ENCODE measurements at places on chromosomes 4 and X. TPM values are rescaled to one million over a fixed set of nuclear protein-coding genes. Genes with fewer than 3 reads are reported as not detected.

RPS6KA6 gene
- not detected for total RNA-seq

CXXC4 gene
- not detected for total RNA-seq

MAOB gene
- not detected for total RNA-seq

EREG gene
- total RNA-seq, result not detected

SYP gene
- total RNA-seq, result 1.8 TPM

C4orf36 gene
- not detected for total RNA-seq

MCUB gene
- total RNA-seq, result 136 TPM

YY2 gene
- total RNA-seq, result 1.4 TPM

ARHGAP36 gene
- not detected for total RNA-seq

ADGRG2 gene
- total RNA-seq, result not detected

MMRN1 gene
- 1.1 TPM for total RNA-seq

MAGEA10 gene
- total RNA-seq, result not detected

HSFX4 gene
- total RNA-seq, result not detected

Measured in activated naive CD4-positive, alpha-beta T cell treated with anti-CD3 and anti-CD28 coated beads, Interleukin-2, amount 10 ng/mL, durations not matched to agents 5 hours and 36 hours (primary cell).